Body of pancreas (tissue), 4 donors: ENCODE measurements at places on chromosomes 1 and 21.

DNA sequence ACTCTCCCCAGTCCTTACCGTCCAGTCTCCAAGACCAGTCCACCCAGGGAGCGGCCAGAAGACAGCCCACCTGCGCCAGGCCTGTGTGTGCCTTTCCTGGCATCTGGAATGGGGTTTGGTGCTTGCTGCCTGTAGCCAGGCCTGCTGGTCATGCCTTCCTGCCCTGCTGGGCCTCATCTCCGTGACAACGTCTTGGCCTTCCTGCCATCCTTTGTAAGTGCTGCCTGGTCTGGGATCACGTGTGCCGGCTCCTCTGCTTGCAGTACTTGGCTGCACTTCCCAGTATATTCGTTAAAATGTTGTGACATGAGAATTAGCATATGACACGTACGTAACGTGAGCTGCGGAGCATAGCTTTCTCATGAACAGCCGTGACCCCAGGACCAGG lies 145.3 kb upstream of the COL6A1 start:
- DNase-seq = no peak

DNA sequence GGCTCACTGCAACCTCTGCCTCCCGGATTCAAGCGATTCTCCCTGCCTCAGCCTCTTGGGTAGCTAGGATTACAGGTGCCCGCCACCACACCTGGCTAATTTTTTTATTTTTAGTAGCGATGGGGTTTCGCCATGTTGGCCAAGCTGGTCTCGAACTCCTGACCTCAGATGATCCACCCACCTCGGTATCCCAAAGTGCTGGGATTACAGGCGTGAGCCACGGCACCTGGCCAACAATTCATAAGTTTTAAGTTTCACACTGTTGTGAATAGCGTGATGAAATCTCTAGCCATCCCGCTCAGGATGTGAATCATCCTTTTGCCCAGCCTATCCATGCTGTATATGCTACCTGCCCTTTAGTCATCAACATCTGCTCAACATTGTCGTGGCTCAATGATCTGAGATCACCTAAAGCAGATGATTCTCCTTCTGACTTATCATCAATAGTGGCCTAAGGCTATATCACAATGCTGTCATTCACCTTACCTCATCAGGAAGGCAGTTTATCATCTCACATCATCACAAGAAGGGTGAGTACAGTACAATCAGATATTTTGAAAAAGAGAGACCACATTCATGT lies 2.6 kb downstream of the PFDN2 start:
- DNase-seq = no peak

- no peak for DNase-seq
These were observed 50.3 kb upstream of the LRRC8C start for GRCh38 chr1:89582571-89582970.

- no peak for DNase-seq
These were observed 74.4 kb downstream of the CD58 start for GRCh38 chr1:116496380-116496779.

DNA sequence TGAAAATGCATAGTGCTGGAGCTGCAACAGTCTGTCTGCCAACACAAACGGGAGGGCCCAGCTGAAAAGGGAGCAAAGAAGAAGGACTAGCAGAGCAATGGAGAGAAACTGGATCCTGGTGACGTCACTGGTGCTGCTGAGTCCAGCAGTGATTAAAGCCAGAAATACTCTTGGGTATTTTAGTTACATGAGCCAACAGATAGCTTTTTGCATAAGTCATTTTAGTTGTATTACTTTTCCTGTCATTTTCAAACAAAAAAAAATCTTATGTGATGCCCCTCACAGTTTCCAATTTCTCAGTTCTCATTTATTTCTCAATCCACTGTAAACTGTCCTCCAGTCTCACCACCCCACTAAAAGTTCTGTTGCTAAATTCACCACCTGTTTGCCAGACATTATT lies 38.7 kb upstream of the NEK7 start:
- DNase-seq = peak; percentile 39

GRCh38 chr1:222897527-222898190 lies 82.8 kb downstream of the DISP1 start:
- no peak for DNase-seq

- DNase-seq = no peak
These were observed 23.0 kb downstream of the S100A10 start for GRCh38 chr1:151970626-151971025.
